Immature natural killer cell (primary cell): ENCODE measurements at places on chromosomes 5 and 9.

- no peak for DNase-seq
- H3K36me3 ChIP-seq: no peaks in the 10 kb centered on the region
- no peak overlapping the region for H3K4me3 ChIP-seq
- peaks cover 7% of the 10 kb centered on the region for H3K27me3 ChIP-seq
- H3K4me1 ChIP-seq: no peaks in the 10 kb centered on the region
Measured at GRCh38 chr5:1762121-1762882, 37.3 kb downstream of the MRPL36 start.

- H3K27ac ChIP-seq: no peak overlapping the region
- no peaks in the 10 kb centered on the region for H3K4me1 ChIP-seq
- DNase-seq: no peak
- no peak overlapping the region for H3K4me3 ChIP-seq
- peaks cover 2% of the 10 kb centered on the region for H3K27me3 ChIP-seq
- H3K36me3 ChIP-seq: no peaks in the 10 kb centered on the region
Measured at GRCh38 chr5:122615146-122615545, 159.7 kb upstream of the SNX2 start.

DNA sequence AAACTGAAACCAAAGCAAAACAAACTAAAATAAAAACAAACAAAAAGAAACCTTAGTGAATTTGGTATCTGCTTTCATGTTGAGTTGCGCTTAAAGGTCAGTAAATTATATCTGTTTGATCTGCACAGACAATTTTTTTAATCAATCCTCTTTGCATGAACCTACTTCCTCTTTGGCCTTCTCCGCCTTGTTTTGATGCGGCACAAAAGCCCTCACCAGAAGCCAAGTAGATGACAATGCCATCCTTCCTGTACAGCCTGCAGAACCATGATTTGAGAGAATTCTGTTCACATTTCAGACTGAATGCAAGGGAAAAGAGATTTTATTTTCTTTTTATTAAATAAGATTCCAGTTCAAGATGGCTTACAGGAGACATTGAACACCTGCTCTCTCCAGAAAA, 473.6 kb upstream of the FTMT start:
- no peak overlapping the region for H3K27ac ChIP-seq
- no peaks in the 10 kb centered on the region for H3K4me1 ChIP-seq
- H3K4me3 ChIP-seq: no peak overlapping the region
- no peaks in the 10 kb centered on the region for H3K27me3 ChIP-seq

- H3K36me3 ChIP-seq: no peaks in the 10 kb centered on the region
- no peaks in the 10 kb centered on the region for H3K4me1 ChIP-seq
- H3K27ac ChIP-seq: no peak overlapping the region
- no peak for DNase-seq
- peaks cover 1% of the 10 kb centered on the region for H3K27me3 ChIP-seq
- H3K4me3 ChIP-seq: no peak overlapping the region
Measured at GRCh38 chr9:27450752-27451151, 73.3 kb upstream of the IFNK start.

- peaks cover 20% of the 10 kb centered on the region for H3K4me1 ChIP-seq
- H3K27ac ChIP-seq: no peak overlapping the region
- peaks cover 12% of the 10 kb centered on the region for H3K27me3 ChIP-seq
- DNase-seq: no peak
- H3K36me3 ChIP-seq: no peaks in the 10 kb centered on the region
Measured at GRCh38 chr5:141705469-141705868, 23.4 kb upstream of the ARAP3 start.

GRCh38 chr5:178786859-178787499, 56.5 kb upstream of the ZNF354A start:
- no peak overlapping the region for H3K27ac ChIP-seq
- no peaks in the 10 kb centered on the region for H3K27me3 ChIP-seq
- no peaks in the 10 kb centered on the region for H3K4me1 ChIP-seq
- H3K4me3 ChIP-seq: no peak overlapping the region
- no peak for DNase-seq
